ENCODE measurements at places on chromosomes 5 and 9.

- no peak for DNase-seq
Measured at GRCh38 chr9:8838136-8838535, 1038.6 kb upstream of the DMAC1 start.

GRCh38 chr9:95746408-95747180 lies 128.9 kb upstream of the ERCC6L2 start:
- no peak for DNase-seq

GRCh38 chr5:57406641-57407040 lies 76.0 kb downstream of the ACTBL2 start:
- no peak for DNase-seq

GRCh38 chr5:65014769-65015168 lies 246.0 kb downstream of the CWC27 start:
- DNase-seq: no peak

- DNase-seq: no peak
Measured at GRCh38 chr5:115842952-115843351, 1.2 kb downstream of the AP3S1 start.

GRCh38 chr5:10632110-10632761 lies 68.4 kb downstream of the ANKRD33B start:
- DNase-seq: peak; percentile 55

GRCh38 chr9:18969128-18969527 lies 63.9 kb downstream of the SAXO1 start:
- no peak for DNase-seq

DNA sequence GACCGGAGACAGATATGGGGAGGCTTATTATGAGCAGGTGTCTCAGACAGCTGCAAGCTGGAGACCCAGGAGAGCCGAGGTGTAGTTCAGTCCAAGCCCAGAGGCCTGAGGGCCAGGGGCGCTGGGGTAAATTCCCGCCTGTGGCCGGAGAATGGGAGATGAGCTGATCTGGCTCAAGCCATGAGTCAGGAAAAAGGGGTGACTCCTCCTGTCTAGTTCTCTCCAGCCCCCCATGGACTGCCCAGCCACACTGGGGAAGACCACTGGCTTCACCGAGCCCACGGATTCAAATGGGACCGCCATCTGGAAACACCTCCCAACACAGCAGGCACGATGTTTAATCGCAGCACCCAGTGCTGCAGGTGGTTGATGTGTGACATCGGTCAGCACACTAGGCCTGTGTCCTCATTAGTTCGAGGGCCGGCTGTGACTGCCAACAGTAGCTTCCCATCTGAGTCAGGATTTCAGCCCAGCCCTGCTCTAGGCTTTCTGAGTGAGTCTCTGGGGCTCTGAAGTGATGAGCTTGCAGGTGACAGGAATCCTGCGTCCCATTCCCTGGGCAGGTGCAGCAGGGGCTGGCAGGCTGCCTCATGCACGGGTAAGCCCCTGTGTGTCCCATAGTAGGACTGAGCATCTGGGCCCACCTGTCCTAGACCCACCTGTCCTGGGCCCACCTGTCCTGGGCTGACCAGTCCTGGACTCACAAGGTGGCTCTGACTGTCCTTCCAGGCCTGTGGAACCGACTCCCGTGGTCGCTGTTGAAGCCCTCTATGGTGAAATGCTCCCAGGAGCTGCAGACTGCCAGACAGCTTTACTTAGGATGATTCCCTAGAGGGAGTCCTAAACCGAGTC lies 49.7 kb downstream of the AHRR start:
- no peak for DNase-seq

- DNase-seq: no peak
Measured at GRCh38 chr5:93349613-93350012, 231.4 kb downstream of the NR2F1-AS1 start.

DNA sequence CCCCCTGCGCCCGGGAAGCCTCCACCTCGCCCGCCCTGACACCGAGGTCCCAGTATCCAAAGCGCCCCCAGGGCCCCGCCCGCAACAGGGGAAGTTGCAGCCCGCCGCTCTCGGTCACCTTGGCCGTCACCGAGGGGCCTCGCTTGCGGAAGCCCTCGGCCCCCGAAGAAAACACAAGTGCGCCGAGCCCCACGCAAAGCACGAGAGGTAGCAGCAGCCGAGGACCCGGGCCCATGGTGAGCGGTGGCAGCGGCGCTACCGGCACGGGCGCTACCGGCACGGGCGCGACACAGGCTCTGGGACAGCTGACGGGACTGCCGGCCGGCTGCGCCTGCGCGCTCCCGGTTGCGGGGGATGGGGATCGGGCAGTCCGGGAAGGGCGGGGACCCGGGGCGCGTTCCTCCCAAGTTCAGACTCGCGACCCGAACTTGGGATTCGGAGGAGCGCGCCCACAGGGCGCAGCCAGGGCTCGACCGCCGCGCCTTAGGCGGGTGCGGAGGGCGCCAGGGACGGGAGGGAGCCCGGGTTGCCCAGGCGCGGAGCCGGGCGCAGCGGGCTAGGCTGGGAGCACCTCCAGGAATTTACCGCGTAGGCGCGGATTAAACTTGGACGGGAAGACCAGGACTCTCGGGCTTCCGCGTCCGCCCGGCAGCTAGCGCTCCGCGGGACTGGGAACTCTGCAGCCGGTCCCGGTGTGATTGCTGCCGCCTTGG lies at the start of gene PPIC:
TSS of gene PPIC (minus strand) at position 335 of the 713 bp plus-strand sequence. CDS start at position 235, 100 bp downstream.
- DNase-seq: peak; percentile 47

DNA sequence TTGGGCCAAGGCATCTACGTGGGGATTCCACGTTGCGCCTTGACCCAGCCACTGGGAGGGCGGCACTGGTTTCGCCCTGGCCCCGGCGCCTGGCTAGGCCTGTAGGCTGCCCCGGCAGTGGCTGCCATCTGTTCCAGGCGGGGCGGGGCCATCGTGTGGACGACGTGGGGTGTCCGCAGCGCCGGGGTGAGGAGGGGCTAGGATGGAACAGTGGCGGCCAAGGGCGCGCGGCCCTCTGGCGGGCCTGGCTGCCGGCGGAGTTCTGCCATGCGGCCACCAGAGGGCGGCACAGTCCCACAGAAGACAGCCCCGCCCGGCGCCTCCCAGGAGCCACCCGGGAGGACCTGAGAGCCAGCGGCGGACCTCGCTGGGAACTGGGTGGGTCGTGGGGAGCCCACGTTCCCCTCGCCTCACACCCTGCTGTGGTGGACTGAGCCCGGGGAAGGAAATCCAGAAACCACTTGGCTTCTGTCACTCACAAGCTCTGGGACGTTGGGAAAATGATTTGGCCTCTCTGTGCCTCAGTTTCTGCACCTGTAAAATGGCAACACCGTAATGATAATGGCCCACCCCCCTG lies 22.6 kb upstream of the RAPGEF1 start:
- peak; percentile 90 for DNase-seq

GRCh38 chr9:34237836-34238235 lies 59.0 kb downstream of the UBAP1 start:
- no peak for DNase-seq

DNA sequence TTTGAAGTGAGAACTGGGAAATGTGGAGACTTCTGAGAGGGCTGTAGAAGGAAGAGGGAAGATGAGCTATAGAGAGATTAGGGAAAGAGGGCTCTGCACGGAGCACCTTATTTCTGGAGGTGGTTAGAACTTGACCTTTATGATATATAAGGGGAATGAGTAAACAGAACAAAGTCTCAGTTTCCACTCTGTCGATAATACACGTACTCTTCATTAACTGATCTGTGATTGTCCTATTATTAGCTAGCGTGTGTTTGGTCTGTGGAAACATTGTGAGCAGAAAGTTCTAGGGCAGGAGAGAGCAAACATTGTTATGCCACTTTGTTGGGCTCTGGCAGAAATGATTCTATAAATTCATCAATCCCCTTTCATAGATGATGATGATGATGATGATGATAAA lies 118.5 kb downstream of the UGCG start:
- DNase-seq: no peak

Measured in GM12891 (cell line).